Activated CD8-positive, alpha-beta T cell treated with anti-CD3 and anti-CD28 coated beads for 36 hours (primary cell): ENCODE measurements at places on chromosomes 2 and 18.

- no peak for DNase-seq
Observed at GRCh38 chr2:100707016-100707947, 112.7 kb upstream of the NPAS2 start.

DNA sequence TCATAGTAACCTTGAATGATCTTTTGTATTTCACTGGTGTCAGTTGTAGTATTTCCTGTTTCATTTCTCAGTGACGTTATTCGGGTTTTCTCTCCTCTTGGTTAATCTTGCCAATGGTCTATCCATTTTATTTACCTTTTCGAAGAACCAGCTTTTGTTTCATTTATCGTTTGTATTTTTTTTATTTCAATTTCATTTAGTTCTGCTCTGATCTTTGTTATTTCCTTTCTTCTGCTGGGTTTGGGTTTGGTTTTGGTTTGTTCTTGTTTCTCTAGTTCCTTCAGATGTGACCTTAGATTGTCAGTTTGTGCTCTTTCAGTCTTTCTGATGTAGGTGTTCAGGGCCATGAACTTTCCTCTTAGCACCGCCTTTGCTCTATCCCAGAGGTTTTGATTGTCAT is 36.7 kb downstream of the SP140 start:
- DNase-seq: no peak

DNA sequence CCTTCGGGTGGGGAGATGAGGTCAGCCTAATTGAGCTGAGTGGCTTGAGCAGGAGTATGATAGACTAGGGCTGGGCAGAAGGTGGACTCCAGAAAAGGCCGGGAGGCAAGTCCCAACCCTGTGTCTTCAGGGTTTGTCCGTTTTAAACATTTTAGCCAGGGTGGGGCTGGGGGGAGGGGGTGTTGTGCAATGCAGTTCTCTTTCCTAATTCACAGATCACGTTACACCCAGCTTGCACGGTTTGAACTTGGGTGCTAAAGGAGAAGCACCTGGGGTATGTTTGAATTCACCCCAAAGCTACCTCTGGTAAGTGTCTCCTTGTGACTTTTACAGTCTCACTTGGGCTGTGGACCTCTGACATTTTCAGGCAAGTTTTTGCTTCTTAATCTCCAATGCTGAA is 233.3 kb downstream of the AGAP1 start:
- DNase-seq: no peak

- no peak for DNase-seq
Observed at GRCh38 chr18:9642799-9643462, 28.6 kb upstream of the PPP4R1 start.

DNA sequence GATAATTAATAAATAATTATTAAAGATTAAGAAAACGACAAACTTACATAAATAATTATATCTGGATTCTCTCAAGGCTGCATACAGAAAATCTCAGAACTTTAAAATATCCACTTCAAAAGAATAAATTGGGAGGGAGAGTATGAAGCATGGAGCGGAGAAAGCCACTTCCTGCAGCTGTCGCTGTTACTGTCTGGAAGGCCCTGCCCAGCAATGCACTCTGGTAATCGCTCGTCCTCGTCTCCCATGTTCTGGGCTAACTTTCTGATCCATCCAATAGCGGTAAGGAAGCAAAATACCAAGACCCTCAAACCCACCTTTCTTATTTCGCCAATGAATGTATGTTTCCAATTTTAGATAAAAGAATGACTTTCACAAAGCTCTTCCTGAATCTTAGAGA is 26.7 kb downstream of the CYRIA start:
- DNase-seq: no peak

- DNase-seq: no peak
Observed at GRCh38 chr2:128641421-128642080, 322.9 kb upstream of the HS6ST1 start.

GRCh38 chr2:181810823-181811695 is 80.5 kb upstream of the ITPRID2 start:
- no peak for DNase-seq

- no peak for DNase-seq
Observed at GRCh38 chr18:58800582-58800981, 64.1 kb upstream of the ZNF532 start.

GRCh38 chr2:35447215-35447614 is 908.4 kb upstream of the CRIM1 start:
- no peak for DNase-seq

DNA sequence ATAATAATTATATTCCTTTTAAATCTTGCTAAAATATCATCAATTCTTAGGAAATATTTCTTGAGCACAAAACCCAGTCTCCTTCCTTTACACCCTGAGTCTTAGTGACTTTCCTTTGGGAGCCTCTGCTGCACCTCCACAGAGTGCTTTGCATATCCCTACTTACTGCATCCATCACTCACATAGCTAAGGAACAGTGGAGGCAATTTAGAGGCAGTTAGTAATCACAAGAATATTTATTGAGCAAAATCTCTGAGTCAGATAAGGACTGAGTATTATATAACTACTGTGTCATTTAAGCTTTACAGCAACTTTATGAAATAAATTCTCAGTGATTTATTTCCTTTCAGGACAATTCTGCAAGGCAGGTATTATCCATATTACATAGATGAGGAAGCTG is 327.7 kb downstream of the TMX3 start:
- DNase-seq: no peak

GRCh38 chr18:12517142-12517825 is 109.6 kb downstream of the PRELID3A start:
- no peak for DNase-seq

DNA sequence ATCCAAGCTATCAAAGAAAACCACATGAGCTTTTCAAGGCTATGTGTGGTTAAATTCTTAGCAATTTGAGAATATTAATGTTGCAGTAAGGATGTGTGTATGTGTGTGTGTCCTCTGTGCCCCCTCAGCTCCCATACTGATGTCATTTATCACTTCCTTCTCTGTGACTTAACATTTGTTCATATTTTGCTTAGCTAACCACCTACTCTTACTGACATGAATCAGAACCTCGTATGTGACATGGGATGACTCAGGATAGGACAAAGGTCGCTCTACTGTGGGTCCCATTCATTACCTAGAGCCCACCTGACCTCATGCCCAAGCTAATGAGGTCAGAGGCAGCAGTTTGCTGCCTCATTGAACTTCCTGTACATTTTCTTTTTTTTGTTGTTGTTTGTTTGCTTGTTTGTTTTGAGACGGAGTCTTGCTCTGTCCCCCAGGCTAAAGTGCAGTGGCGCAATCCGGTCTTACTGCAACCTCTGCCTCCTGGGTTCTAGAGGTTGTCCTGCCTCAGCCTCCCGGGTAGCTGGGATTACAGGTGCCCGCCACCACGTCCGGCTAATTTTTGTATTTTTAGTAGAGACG is 36.3 kb downstream of the MOGAT1 start:
- DNase-seq: peak; percentile 57

DNA sequence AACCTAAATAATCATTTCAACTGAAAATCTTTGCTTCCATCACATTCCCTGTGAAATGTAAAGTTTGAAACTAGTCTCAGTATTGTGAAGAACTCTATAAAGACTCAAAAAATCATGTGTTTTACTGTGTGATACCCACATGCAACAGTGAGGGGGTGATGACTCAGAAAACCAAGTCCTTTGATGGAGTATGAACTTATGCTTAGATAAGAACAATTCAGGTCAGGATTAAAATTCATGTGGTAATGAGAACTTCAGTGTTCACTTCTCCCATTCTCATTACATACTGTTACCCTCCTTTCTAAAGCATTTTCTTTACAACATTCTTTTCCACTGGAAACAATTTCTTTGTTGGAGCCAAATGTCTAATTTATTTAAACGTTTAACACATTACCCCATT is 360.2 kb downstream of the FSIP2 start:
- DNase-seq: no peak

DNA sequence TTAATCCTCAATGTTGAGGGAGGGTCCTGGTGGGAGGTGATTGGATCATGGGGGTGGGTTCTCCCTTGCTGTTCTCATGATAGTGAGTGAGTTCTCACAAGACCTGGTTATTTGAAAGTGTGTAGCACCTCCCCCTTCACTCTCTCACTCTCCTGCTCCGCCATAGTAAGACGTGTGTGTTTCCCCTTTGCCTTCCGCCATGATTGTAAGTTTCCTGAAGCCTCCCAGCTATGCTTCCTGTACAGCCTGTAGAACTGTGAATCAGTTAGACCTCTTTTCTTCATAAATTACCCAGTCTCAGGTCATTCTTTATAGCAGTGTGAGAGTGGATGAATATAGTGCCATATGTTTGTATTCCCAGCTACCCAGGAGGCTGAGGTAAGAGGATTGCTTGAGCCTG is 9.6 kb downstream of the IL1B start:
- DNase-seq: no peak

DNA sequence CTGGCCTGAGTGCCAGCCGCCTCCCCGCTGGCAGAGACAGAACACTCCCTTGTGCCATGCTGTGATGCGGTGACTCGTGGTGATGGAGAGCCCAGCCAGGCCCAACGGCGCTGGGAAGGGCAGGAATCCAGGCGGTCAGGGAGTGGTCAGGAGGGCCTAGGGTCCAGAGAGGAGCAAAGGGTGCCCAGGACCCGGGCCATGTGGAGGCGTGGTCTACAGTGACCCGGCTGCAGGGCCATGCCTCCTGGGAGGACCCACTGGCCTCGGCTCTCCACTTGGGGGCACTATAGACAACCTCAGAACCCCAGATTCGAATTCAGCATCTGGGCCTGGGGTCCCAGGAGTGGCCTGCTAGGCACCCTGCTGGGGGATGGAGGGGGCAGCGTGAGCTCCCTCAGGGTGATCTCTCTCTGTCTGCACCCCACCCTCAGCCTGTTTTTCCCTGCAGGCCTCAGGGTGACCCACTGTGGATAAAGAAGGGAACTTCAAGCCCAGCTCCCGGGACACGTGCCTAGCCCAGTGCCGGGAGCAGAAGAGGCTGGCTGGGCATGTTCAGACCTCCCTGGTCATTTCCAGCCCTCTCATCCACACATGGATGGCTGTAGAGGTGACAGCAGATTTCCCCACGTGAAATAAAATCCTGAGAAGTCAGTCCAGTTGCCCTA is 13.0 kb downstream of the AMER3 start:
- DNase-seq: no peak

DNA sequence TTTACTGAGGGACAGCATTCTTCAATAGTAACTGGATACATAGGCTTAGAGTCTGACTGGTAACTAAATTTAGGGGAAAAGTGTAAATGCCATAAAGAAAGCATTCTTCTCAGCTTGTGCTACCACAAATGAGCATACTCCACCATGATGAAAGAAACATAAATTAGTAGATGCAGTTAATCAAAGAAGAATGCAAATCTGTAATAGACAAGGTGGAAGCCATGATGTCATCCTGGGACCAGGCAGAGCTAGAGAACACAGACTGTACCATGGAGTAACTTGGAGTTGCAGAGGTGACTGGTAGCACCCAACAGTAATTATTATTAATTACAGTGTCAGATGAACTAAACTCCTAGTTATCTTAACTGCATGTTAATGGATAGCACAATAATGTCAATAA is 51.7 kb downstream of the RBKS start:
- DNase-seq: no peak

- DNase-seq: no peak
Observed at GRCh38 chr2:141068053-141068682, 1062.6 kb downstream of the LRP1B start.

DNA sequence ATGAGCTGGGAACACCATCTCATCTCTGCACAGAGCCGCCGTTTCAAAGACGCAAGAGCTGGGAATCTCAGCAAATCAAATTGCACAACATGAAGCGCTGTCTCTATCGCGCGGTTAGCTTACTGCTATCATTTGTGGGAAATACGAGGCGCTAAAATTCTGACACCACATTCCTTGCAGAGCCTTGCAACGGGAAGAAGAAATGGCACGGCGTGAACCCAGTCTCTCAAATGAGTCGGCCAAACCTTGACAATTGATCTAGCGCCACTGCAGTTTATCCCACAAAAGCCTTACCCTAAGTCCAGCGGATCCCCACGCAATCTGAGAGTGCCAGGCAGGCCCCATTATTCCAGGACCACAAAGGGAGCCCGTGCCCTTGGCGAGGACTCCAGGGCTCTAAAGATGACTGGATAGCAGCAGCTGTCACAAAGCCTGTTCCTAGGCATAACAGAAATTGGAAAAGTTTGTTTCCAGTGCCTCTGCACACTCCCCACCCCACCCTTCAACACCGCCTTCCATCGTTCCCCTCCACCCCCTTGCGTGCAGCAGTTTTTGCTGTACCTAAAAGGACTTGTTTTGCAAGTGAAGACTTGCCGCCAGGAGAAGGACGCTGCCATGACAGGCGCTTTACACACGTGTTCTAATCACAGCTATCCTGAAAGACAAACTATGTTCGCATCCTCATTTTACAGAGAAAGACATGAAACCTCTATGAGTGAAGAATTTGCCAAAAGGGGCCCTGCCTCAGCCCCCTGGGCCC is 252.4 kb downstream of the EIPR1 start:
- DNase-seq: no peak

GRCh38 chr18:903701-904100 is 970 bp upstream of the ADCYAP1 start:
- peak; percentile 72 for DNase-seq

DNA sequence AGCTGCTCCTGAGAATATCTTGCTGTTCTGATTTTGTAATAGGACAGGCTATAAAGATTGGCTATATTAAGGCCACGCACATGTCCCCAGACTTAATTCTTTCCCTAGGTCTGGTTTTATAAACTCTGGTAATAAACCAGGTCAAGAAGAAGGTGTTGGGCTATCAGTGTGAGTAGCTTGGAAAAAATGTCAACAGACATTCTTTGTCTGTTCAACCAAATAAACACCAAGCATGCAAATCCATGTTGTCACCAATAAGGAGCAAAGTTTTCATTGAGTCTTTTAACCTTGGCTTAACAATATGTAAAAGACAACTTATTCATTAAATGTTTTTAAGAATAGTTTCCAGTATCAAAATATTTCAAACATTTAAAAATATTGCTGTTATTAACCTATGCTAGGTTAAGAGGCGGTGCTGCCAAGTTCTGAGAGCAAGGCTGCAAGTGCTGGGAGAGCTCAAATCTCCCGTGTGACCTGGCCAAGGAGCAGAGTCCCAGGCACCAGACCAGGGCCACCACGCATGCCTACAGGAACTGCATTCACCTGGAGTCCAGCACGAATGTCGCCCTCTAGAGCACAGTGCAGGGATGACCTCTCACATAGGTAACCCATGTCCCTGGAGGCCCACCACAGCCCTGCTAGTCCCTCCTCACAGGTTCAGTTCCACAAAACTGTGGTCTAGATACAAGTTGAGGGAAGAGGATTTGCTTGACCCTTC is 120.5 kb upstream of the POU3F3 start:
- DNase-seq: peak; percentile 61

GRCh38 chr18:42578792-42579191 is 536.7 kb downstream of the RIT2 start:
- no peak for DNase-seq

- DNase-seq: no peak
Observed at GRCh38 chr2:154449951-154450658, 248.4 kb upstream of the KCNJ3 start.

- no peak for DNase-seq
Observed at GRCh38 chr2:210199186-210199765, 26.0 kb downstream of the ACADL start.

GRCh38 chr18:78642296-78642951 is 337.2 kb upstream of the SALL3 start:
- DNase-seq: no peak

- no peak for DNase-seq
Observed at GRCh38 chr2:41736105-41736567, 311.7 kb upstream of the PKDCC start.
